ENCODE measurements at places on chromosomes 7 and 10.

DNA sequence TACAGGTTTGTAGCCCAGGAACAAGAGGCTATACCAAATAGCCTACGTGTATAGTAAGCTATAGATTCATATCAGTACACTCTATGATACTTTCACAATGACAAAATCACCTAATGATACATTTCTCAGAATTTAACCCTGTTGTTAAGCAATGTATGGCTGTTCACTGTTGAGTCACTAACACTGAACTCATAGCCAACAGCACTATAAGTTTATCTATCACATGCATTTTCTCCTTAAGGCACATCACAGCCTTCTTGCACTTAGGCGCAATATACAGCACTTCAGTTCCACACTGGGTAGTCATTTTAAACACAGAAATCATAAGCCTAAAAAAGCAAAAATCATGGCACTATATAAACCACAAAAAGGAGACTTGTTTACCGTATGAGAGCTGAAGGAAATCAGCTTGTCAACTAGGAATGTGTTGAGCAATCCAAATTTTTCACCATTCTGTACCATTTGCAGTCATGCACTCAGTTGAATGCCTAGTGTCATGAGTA, 45.6 kb downstream of the ZNF438 start:
- DNase-seq = no peak

DNA sequence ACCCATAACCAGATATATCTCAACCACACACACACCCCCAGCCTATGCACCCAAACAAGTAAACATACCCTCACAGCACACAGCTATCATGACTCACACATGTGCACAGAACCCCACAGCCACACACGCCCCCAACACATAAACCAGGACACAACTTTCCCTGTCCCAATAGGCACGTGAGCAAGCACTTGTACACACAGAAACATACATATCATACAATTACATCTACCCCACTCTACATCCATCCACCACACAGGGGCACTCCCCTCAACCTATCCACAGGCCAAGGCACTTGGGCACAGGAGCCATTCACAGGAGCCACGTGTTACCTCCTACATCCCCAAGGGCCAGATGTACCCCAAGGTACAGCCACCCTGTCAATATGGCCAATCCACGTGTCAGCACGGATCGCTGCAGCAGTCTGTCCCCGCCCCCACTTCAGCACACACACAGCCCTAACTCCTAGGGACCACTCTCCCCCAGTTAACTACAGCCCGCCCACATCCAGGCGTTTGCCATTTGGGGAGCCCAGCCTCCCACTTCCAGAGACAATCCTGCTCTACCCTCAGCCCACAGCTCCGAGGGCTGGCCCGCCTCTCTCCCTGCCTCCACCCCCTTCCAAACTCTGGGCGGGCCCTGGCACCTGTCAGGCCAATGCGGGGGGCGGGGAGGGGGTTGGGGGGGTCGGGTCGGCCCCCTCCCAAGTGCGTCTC, 163.5 kb downstream of the SH3PXD2A start:
- DNase-seq = no peak

GRCh38 chr7:117164620-117165019, 158.2 kb downstream of the WNT2 start:
- DNase-seq = no peak

GRCh38 chr10:28343987-28344895, 41.4 kb upstream of the MPP7 start:
- no peak for DNase-seq

All from esophagus squamous epithelium (tissue), 5 donors.